ENCODE measurements at places on chromosomes 13 and 19.

GRCh38 chr13:100812982-100813584 is 138.5 kb upstream of the TMTC4 start:
- no peak for DNase-seq

DNA sequence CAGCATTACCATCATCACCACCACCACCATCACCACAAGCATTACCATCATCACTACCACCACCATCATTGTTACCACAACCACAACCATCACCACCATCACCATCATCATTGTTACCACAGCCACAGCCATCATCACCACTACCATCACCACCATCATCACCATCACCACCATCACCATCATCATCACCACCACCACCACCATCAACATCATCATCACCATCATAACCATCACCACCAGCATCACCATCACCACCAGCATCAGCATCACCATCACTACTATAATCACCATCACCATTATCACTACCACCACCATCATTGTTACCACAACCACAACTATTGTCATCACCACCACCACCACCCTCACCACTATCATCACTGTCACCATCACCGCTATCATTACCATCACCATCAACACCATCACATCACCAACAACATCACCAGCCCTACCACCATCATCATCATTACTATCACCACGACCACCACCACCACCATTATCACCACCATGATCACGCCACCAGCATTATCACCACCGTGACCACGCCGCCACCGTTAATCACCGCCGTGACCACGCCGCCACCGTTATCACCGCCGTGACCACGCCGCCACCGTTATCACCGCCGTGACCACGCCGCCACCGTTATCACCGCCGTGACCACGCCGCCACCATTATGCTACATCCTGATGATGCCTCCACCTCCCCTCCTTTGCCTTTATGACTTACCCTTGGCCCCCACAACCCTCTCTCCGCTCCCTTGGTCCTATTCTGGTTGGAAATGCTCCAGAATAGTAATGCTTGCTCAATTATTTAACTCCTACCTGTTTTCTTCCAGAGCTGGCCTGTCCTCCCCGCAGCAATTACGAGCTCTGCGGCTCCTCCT is 10.0 kb upstream of the FXYD3 start:
- no peak for DNase-seq

- no peak for DNase-seq
These were observed 131.8 kb upstream of the PEG3 start for GRCh38 chr19:56972291-56972841.

- DNase-seq = no peak
These were observed 512 bp upstream of the ZNF93 start for GRCh38 chr19:19900139-19900728.

- no peak for DNase-seq
These were observed 44.9 kb downstream of the ZNF823 start for GRCh38 chr19:11693505-11694499.

DNA sequence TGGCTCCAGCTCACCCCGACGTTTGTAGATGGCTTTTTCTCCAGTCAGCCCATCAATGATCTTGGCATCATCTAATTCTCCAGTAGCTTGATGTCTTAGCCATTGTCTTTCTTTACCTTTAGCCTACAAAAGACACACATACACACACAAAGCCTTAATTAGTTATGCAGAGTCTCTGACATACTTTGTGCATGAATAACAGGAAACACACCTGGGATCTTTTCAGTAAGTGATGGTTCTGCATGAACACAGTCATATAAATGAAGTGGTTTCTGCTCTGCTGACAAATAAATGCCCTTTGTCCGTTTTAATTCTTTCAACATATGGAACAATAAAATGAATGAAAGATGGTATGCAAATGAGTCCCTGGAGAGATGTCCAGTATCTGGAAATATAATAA is 133.3 kb downstream of the RGCC start:
- DNase-seq = no peak

GRCh38 chr19:1658150-1659083 is 6.0 kb upstream of the TCF3 start:
- DNase-seq = no peak

DNA sequence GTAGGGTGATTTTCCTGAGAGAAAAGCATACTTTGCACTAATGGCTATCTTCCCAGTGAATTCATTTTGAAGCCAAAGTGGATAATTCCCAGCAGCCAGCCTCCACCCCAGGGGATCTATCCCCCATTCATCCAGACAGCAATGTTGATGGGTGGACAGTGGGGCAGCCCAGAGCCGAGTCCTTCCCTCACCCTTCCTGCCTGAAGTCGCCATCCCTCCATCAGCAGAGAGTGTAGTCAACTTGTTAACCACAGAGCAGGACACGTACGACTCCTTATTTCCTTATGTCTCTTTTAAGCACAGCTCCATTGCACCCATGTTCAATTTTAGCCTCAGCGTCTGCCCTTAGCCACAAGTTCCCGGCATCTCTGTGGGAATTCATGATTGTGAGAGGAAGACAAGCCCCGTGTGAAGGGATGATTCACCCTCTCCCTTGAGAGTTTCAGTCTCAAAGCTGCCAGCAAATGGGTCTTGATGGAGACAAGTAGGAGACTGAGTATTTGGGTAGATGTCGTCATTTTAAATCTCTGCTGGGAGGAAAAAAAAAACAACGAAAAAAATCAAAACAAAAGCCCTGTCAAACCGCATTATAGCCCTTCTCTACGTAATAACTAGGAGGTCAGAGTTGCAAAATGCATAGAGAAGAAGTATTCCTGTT is 58.3 kb upstream of the MEDAG start:
- DNase-seq = no peak

DNA sequence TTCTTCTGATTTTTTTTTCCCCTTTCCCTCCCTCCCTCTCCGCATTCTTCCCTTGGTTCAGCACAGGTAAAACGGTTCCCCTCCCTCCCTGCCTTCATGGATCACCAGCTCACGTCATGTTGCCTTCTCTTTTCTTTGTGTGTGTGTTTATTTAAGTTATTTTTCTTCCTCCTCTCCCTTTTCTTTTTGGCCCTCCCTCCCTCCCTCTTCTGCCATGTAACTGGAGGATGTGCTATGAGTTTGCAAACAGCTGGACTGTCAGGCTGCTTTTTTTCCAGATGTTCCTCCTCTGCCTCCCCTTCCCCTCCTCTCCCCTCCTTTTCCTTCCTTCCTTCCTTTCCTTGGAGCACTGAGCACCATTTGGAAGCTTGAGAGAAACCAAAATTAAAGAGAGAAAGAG is 2.0 kb downstream of the LENG9 start:
- no peak for DNase-seq

DNA sequence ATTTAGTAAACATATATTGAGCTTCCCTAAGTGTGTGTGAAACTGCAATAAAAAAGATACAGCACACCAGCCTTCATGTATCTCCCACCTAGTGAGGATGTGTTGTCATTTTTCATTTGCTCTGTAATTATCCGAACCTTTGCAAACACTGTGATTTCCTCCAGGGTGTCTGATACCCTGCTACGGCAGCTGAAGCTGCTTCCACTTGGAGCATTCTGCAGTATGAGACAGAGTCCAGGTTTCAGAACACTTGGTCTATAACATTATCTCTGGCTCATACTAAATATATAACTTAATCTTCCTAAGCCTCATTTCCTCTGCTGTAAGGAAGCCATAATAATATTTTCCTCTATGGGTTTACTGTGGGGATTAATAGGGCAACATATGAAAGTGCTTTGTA is 1338.1 kb upstream of the SLC10A2 start:
- DNase-seq = no peak

- no peak for DNase-seq
These were observed 148.1 kb downstream of the NHLRC3 start for GRCh38 chr13:39186205-39186875.

GRCh38 chr19:2578901-2579677 is 103.2 kb downstream of the GADD45B start:
- peak; percentile 30 for DNase-seq

- DNase-seq = no peak
These were observed 209.4 kb downstream of the ITGBL1 start for GRCh38 chr13:101661839-101662238.

GRCh38 chr13:104841110-104841509 is 1694.4 kb downstream of the EFNB2 start:
- no peak for DNase-seq

GRCh38 chr13:106499896-106500295 is 35.6 kb downstream of the EFNB2 start:
- DNase-seq = no peak

GRCh38 chr13:43377149-43377548 is 353.8 kb downstream of the DNAJC15 start:
- no peak for DNase-seq

DNA sequence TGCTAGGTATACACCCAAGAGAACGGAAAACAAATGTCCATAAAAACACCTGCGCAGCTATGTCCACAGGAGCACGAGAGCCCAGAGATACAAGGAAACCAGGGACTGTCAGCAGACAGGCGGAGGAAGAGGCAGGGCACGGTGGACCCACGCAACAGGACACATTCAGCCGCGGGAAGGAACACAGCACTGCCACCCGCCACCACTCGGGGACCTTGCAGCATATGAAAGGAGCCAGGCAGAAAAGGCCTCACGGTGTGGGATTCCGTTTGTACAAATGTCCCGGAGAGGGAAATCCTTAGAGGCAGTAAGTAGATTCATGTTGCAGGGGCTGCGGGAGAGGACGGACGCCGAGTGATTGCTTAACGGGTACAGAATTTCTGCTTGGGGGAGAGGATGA is 7.8 kb downstream of the HSPBP1 start:
- no peak for DNase-seq

DNA sequence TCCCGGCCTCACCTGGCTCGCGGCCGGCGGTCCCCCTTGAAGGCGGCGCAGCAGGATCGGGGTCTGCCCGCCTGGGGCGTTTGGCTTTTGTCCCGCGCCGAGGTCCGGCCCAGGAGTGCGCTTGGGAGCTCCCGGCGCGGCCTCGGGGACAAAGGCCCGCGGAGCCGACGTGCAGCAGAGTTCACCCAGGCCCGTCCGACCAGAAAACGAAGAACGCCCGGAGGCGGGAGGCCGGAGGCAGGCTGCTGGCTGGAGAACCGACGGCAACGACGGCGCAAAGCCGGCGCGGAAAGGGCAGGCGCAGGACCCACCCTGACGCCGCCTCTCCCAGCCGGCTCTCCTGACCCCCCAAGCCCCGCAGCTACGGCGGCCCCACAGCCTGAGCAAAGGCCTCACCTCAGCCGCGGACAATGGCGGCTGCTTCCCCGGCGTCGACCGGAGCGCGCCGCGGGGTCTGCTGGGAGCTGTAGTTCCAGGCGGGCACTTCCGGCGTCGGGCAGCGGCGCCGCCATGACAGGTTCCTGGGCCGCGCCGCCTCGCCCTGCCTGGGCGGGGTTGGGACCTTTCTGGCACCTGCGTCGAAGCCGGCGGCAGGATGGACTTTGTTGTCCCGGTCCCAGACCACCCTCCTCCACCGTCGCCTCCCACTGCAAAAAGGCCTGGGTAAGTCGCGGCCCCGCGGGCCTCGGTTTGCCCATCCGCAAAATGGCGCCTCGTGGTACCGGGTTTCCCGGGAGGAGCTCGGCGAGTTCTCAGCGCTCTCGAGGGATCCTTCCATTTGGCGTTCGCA is at the start of gene ZNF606:
ZNF606 (minus strand) TSS at position 437 of the 790 bp plus-strand sequence. CDS start 1,501 bp downstream, outside the sequence.
- DNase-seq = peak; percentile 76

DNA sequence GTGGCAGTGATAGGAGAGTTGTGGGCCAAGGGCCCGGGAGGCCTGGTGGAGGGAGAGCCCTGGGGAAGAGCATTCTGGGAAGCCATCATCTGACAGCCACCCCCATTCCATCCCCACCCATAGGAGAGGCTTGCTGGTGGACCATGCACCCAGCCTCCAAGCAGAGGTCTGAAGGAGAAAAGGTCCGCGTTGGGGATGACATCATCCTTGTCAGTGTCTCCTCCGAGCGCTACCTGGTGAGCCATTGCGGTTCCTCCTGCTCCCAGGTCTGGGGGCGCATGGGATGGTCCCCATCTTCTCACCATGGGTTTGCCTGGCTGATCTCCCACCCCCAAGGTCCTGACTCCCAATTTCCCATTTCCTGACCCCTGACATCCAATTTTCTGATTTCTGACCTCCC is 10.5 kb downstream of the RYR1 start:
- DNase-seq = no peak

DNA sequence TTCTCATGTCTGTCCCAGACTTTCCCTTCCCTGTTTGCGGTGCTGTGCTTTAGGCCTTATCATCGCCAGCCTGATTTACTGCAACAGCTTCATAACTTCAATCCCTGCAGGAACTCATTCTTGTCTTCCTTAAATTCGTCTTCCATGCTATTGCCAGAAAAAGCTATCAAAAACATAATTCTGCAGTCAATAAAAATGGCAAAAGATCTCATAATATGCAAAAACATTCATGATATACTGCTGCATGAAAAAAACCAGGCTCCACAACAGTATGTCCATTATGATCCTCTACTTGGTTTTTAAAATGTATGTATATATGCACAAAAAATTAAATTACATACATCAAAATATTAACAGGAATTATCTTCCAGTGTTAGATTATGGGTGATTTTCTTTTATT is 28.4 kb downstream of the TGDS start:
- DNase-seq = no peak

DNA sequence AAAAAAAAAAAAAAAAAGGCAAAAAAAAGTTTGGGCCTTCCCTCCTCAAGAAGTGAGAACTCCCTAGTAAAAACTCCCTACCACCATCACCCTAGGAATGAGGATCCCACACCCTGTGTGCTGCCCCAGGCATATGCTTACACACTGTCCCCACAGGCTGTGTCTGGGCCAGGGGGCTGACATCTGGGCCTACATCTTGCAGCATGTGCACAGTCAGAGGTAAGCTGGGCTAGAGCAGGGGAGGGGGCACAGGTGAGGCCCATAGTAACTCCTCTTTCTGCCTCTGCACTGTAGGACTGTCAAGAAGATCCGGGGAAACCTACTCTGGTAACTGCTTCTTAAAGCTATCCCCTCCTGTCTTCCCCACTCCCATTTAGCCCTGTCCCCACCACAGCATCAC is 1.0 kb downstream of the HAUS5 start:
- DNase-seq = no peak

- DNase-seq = no peak
These were observed 144.2 kb downstream of the URI1 start for GRCh38 chr19:30086220-30086619.

DNA sequence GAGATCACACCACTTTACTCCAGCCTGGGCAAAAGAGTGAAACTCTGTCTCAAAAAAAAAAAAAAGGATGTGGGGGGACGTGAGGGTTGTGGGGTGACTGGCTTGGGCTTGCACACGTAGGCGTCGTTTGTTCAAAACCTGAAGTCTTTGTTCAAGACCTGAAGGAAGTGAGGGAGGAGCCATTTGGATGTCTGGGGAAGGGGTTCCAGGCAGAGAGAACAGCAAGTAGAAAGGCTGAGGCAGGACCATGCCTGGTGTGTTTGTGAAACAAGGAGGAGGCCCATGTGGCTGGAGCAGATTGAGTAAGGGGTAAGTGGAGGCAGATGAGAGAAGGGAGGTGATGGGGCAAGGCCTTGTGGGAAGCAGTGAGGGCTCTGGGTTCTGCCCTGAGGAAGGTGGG is 27.8 kb downstream of the PIN1 start:
- DNase-seq = no peak

DNA sequence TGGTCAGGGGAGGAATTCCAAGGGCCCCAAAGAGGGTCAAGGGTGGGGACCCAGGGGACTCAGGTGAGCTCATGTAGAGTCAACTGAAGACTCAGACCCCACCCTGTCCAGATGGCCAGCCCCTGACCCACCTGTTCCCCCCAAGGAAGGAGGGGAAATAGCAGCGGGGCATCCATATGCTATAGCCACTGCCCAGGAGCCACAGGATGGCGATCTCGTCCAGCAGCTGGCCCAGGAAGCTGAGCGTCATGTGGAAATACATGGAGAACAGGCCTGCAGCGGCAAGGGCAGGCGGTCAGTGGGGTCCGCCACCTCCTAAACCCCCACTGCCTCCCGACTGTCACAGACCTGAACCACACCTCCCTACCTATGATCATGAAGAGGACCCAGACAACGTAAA is 21.4 kb downstream of the ACER1 start:
- no peak for DNase-seq

Measured in activated T-helper 1 cell treated with anti-CD3 and anti-CD28 coated beads, Interleukin-2, amount 50 U/mL, for 16 hours (primary cell).